ENCODE measurements at places on chromosomes 4 and X.

GRCh38 chr4:24769571-24769970 lies 25.8 kb upstream of the SOD3 start:
- DNase-seq, result no peak

- DNase-seq, result no peak
Measured at GRCh38 chr4:10085386-10085785, 31.2 kb downstream of the WDR1 start.

DNA sequence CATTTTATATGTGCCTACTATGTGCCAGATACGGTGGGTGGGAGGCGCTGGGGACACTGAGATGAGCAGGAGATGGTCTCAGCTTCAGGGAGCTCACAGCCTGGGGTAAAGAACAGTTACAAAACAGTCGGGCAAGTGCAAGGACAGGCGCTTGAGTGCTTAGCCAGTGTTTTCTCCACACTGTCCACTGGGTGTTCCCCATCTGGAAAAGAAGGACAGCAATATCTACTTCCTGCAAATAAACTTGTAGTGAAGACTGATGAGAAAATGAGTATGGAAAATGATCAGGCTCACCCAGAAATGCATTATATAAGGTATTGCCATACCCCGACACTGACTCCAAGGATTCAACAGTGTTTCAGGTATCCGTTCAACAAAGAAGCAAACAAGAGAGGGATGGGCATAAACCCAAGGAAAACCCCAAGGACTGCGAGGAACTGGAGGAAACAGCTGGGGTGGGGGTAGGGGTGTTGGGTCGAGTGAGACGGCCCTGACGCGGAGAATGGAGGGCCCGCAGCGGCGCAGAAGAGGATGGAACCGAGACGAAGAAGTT lies 835 bp downstream of the TMEM185A start:
- DNase-seq, result no peak

DNA sequence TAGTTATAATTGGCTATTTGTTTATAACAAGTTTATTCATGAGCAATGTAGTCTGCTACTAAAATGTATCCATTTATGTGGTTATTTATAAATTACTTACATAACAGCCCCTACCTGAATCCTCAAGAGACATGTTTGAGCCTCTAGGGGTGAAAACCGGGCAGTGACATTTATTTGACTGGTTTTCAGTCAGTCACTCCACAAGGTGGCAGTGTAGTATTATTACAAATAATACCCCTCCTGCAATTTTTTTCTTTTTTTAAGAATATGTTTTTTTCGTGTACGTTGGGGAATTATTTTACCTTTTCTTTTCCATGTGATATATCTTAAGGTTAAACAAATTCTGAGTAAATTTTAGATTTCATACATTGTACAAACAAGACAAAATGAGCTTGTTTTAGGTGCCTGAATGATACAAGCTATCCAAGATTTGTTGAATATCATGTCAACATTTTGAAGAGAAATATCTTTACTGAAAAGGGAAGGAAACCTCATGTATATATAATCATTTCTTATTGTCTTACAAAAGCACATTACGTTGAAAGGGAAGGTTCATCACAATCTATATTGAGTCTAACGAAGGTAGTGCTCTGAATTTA lies 598.7 kb upstream of the TECRL start:
- DNase-seq, result no peak

GRCh38 chr4:67499799-67500198 lies 45.5 kb downstream of the CENPC start:
- DNase-seq, result no peak

DNA sequence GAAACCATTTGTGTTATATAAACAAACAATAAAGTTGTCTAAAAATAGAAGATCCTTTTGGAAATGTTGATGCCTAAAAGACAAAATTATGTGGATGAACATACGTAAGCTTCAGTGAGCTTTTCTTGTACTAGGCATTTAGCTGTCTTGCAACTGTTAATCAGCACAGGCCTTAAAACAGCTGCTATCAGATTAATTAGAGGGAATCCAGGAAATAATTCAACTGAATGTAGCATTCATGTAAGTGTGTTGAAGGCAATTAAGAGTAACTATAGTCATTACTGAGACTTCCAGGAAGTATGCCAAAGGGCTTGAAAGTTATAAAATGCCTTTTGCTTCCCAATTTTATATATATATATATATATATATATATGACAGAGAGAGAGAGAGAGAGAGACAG lies 248.7 kb downstream of the IL1RAPL1 start:
- DNase-seq, result no peak

DNA sequence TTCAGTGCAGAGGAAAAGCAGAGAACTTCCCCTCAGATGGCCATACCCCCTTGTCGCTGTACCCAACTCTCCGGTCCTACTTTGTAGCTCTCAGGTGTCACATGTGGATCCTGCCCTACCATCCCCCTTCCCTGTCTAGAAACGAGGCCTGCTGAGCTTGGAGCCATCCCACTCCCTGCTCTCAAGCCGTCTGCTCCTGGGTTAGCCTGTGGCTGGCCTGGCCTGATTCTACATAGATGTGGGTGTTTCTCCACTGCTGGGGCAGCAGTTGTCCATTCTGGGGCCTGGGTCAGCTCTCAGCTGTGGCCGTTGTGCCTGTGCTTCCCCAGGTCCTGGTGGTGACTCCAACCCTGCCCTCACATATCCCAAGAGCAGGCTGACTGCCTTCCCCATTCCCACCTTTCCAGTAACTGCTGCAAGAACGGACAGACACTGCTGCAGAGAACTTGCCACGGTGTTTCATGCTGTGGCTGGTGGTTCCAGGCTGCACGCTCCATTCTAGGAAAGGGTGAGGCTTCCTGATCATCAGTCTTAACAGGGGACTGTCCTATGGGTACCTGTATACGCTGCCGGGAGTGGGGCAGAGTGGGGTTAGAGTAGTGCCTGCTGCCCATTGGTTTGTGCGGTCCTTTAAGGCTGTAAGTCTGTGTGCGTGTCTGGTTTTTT lies 3.6 kb downstream of the IL9R start:
- DNase-seq, result no peak

GRCh38 chrX:13828392-13828791 lies 11.5 kb upstream of the GPM6B start:
- no peak for DNase-seq

DNA sequence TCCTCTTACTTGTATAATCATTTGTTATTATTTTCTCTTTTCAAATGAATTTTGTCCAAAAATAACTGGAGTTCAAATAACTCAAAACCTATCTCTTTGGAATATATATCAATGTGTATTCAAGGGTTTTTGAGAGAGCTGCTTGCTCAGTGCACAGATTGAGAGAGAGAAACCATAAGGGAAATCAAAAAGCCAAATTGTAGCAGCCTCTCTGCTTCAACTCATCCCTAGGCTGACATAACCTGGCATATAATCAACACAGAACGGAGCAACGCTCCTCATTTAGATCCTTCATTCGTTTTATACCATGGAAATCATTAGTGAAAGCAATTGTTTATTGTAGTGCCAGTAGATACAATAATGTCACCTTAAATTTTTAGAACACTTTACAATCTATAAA lies 1.8 kb upstream of the GPM6A start:
- DNase-seq, result no peak

DNA sequence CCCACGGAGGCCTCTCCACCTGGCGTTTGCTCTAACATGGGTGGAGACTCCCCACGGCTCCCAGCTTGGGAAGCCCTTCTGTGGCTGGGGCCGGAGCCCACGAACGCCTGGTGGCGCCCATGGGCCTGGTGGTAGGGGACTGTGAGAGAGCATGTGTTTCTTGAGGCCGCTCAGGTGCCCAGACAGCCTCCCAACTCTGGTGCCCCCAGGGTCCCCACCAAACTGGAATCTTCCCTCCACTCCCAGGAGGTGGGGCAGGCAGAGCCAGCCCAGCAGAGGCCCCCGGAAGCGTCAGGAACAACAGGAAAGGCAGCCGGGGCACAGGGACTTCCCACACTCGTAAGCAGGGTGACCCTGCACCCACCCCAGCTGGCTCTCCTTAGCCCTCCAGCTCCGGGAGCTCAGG lies 33.3 kb upstream of the FGFR3 start:
- DNase-seq, result no peak

GRCh38 chr4:182918791-182919302 lies 1.7 kb upstream of the DCTD start:
- no peak for DNase-seq

DNA sequence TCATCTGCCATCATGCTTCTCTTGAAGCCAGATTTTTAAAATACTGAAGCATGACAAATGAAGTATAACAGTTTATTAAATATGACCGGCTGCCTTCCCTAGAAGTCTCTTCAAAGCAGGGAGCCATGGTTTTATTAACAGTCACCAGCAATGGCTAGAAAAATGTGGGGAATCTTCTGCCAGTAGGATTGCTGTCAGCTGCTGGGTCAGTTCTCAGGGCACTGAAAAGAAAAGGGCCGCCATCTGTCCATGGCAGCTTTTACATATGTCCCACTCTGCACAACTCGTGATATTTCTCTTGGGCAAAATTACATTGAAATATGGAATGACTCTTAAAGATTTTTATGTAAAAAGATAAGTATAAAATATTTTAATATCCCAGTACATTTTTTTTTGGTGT lies 2.8 kb downstream of the CCNG2 start:
- no peak for DNase-seq

Data from cortex of kidney (tissue), 1 donor.